ENCODE measurements at places on chromosomes 3 and 15.

- DNase-seq = no peak
Measured at GRCh38 chr15:74794248-74794969, 12.5 kb downstream of the CSK start.

DNA sequence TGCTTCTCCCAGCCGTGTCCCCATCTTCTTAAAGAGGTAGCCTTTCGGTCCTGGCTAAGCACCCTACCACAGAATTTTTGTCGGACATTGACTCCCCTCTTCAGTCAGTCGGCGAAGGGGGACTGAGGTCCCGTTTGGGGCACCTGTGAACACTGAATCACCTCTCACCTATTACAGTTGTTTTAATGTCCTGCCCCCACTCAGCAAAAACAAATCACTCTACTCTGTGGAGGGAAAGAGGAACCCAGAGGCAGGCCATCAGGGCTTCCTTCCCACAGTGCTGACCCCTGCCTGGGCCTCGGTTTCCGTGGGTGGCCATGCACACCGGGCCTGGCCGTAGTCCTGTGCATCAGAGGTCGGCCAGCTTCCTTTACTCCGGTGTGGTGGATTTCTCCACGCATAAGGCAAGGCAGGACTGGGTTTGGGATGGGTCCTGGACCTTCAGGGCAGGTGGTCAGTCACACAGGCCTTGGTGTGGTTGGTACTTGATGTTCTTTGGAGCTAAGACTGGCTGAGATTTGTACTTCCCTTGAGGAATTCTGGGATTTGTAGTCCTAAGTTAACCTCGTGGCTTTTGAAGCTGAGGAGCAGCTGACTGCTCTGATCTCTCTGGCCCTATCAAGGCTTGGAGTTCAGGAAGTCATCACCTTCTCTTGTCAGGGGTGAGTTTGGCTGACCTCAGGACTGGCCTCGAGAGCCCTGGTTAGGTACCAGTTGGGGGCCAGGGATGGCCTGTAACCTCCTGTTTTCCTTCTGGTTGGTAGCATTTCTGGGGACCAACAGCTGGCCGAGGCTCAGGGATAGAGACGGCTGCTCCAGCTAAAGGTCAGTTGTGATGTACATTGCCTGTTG is 627 bp upstream of the FAM131A start:
- peak; percentile 49 for DNase-seq

DNA sequence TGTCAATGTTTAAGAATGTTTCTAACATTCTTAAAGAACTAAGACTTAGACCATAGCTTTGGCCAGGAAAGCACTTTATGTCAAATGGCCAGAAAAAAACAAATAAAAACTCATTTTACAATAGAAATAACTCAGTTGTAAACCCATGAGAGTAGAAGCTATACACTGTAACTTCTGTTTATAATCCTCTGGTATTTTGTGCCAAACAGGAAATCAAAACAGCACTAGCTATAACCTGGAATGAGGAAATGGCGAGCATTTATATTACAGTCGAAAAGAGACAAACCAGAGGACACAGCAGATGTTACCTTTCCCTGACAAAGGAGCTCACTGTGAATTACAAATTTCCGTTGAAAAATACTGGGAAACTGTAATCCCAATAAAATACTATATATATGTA is 10.3 kb downstream of the GK5 start:
- no peak for DNase-seq

DNA sequence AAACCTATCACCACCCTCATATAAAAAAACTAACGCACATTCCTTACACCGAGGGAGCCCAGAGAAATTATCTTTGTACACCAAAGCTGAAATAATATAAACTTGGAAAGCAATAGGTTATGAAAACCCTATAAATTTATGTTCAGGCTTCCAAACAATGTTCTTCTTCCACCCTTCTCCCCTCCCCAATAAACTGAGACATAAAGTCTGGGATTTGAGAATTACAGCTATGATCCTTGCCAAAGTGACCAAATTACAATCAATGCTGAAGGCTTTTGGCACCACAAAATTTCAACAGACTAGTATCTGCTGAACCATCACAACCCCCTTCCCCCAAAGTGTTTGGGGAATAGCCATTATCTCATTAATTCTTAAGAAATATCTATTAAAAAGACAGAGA is 237.8 kb downstream of the FMN1 start:
- DNase-seq = no peak

DNA sequence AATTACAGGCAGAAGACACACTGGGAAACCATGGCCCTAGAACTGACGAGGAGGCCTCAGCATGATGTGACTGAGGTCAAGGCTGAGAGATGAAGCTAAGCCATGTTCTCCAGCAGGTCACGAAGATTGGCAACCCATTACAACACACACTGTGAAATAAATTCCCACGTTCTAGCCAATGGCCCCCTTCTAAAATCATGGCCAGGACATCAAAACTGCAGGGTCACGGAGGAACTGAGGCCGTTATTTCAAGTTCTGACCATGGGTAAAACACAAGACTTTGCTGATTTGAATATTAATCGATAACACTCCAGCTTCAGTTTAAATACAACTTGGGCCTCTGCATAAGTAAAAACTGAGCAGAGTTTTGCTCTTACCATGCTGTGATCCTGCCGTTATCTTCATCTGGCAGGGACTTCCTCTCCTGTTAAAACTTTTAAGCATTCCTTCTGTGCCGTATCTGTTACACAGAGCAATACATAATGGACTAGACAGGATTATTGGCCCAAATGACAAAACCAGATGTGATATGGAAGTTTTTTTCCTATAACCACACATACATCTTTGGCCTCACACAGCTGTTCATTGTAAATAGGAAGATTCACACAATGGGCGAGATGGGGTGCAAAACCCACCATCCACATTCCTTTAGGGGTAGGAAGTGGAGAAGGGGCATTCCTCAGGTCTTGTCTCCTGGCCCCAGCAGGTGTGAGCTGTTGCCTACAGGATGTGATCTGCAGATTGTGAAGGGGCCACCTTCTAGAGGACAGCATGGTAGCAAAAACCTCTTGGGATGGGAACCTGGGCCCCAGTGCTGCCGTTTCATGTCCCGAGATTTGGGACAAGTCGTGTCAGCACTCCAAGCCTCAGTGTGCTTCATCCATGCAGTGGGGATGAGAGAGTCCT is 207.4 kb downstream of the OPA1 start:
- no peak for DNase-seq

GRCh38 chr3:146823622-146824021 is 218.5 kb upstream of the PLSCR5 start:
- no peak for DNase-seq

DNA sequence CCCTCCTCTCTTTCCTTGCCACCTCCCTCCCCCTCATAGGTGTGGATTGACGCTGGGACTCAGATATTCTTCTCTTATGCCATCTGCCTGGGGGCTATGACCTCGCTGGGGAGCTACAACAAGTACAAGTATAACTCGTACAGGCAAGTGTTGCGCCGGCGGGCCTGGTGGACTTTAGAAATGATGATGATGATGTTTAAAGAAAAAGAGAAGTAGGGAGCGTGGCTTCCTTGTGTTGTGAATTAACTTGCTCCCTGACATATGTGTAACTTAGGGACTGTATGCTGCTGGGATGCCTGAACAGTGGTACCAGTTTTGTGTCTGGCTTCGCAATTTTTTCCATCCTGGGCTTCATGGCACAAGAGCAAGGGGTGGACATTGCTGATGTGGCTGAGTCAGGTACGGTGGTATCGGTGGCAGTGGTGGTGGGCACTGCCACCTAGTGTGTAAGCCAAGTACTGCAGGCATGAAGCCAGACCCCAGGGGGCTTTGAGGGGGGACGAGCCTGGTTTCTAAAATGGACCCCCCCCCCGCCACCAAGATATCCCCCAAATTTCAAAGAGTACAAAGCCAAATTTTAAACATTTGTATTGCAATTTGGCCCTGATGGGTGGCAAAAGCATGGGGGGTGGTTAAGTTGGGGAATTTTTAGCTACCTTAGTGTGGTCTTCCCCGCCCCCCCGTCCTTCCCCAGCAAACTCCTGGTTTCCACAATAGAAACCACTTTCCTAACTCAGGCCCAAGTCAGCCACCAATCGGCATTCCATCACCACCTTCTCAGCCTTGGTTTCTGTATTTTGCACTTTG is 65.6 kb downstream of the SLC6A6 start:
- peak; percentile 42 for DNase-seq

- DNase-seq = peak; percentile 68
Measured at GRCh38 chr15:70512772-70513362, 250.5 kb downstream of the UACA start.

GRCh38 chr3:58989955-58990354 is 59.9 kb downstream of the CFAP20DC start:
- no peak for DNase-seq
